Tibial nerve (tissue), 4 donors: ENCODE measurements at places on chromosomes 6 and 20. TPM values are rescaled to one million over a fixed set of nuclear protein-coding genes. Genes with fewer than 3 reads are reported as not detected.

- DNase-seq = no peak
Measured at GRCh38 chr6:44020148-44020547, 107.1 kb downstream of the MRPL14 start.

- no peak for DNase-seq
Measured at GRCh38 chr20:47343007-47343472, 13.5 kb downstream of the ZMYND8 start.

- no peak for DNase-seq
Measured at GRCh38 chr20:45727044-45727443, 4.9 kb downstream of the SPINT4 start.

GRCh38 chr6:163733061-163733460 lies 318.5 kb downstream of the QKI start:
- no peak for DNase-seq

DNA sequence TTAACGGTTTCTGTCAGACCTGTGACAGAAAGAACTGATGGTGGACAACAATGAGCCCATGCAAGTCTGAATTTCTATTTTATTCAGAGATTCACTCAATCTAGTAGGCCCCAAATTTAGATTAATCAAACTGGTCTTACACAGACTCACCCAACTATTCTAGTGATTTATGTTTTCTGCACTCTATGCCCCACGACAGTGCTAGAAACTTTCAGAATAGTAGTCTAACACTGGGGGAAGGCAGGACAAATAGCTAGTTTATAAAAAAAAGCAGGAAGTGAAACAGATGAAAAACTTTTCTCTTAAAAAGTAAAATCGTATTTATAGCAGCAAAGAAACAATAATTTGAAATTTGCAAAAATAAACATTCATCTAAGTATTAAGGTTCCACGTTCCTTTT lies 5.0 kb downstream of the TCP11 start:
- no peak for DNase-seq

GRCh38 chr6:85382541-85382940 lies 67.3 kb upstream of the NT5E start:
- no peak for DNase-seq

DNA sequence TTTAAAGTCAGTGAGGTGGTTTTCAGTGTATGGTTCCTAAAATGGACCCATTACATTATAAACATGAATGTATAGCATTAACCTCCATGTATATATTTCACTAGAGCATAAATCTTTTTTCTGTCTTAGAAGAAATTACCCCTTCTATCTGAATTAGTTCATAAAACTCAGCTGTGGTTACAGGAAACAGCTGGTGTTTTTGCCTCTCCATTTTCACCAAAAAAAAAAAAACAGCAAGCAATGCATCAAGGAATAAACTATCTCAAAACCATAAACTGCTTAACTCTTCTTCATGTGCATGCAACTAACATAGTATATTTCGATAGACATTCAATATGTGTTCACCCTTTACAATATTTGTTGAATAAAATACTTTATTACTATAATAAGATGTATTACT lies 40.2 kb downstream of the MOXD1 start:
- no peak for DNase-seq

Gene TINAG
- total RNA-seq = not detected

DNA sequence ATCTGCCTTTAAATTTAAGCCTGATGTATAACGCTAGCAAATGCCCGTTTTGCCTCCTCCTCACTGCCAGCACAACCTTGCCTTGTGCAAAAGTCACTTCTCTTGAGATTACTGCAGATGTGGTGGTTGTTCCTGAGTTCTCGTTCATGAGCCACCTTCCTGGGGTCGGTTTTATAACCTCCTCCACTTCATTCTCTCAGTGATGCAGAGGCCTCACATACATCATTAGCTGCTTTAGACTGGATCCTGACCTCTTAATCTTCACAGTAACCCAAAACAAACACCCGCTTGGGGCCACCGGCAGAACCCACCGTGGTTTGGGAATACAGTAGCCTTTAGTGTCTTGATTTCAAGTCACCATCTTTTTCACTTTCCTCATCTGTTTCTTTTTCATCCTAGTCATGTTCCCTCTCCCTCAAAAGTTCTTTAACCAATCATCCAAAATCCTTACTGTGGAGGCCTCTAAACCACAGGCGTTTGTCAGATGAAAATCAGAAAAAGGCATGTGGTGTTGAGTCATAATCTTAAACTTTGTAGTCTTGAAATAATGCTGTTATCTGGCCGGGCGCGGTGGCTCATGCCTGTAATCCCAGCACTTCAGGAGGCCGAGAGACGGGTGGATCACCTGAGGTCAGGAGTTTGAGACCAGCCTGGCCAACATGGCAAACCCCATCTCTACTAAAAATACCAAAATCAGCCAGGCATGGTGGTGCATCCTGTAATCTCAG lies 430.3 kb upstream of the SOX4 start:
- DNase-seq = no peak

DNA sequence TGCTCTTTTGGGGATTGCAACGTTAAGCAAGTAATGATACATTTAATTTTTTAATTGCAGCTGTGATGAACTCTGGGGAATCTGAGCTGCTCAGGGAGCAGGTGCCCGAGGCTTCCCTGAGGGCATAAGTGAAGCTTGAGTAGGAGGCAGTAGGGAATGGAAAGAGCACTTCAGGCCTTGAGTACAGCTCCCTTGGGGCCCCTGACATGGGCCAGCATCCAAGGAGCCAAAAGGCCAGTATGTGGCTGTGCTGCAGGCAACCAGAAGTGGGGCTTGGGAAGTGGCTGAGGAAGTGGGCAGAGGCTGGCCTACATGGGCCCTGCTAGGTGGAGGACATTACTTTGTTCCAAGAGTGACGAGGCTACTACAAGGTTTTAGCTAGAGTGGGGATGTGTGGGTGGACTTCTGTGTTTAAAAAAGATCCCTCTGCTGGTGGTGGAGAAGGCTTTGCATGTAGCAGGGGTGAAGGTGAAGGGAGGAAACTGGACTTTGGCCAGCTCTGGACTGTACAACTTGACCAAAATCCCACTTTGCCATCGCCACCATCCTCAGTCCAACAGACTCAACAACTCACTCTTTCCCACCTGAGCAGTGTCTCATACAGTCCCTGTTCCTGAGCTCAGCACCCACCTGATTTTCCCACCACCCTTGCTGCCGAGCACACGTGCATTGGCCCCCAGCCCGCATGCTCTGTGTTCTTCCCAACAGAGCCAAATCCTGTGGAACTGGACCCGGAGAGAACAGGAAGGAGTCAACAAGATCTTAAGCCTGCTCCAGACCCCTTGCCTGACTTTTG lies 10.9 kb upstream of the ZNF831 start:
- no peak for DNase-seq

Gene TCF21
- 0.84 TPM for total RNA-seq

Gene APCDD1L
- 0.30 TPM for total RNA-seq

- no peak for DNase-seq
Measured at GRCh38 chr20:36154700-36155628, at the start of gene EPB41L1. EPB41L1 (plus strand) TSS chr20:36154740; CDS start chr20:36173778, 19,038 bp downstream.
